Activated naive CD4-positive, alpha-beta T cell (primary cell): ENCODE measurements at places on chromosomes 7 and 10.

GRCh38 chr7:21965291-21965690 lies 19.6 kb upstream of the CDCA7L start:
- no peak for DNase-seq

GRCh38 chr7:13099154-13099795 lies 411.8 kb downstream of the ARL4A start:
- no peak for DNase-seq

DNA sequence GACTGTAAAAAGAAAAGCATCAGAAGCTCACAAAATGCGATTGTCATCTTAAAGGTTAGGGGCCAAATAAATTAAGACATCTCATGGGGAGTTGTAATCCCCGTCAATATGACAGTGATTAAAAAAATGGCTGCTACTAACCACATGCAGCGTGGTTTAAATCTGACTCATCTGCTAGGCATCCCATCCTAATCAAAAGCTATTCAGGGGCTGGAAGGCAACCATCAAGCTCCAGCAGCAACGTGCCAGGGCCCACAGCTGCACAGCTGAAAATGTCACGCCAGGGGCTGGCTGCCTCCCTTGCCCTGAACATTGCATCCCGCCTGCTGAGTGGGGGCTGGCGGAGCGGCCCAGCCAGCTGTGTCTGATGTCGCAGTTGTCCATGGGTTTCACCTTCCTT lies 66.3 kb upstream of the FRMD4A start:
- DNase-seq: no peak

DNA sequence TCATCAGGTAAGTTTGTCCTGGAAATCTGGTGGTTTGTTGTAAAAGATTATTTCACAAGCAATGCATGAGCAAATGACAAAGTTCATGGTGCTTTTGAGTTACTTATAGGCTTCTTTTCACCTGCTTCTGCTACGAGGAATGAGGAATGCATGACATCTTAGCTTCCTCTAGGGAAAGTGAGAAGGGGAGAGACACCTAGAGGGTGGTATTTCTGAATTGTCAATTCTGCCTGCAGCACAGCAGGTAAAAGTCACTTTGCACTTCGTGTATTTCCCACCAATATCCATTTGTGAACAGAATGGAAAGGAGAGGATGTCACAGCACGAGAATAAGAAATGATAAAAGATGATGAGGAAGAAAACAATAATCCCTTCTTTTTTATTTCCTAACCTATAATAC lies 153.4 kb upstream of the FEZF1 start:
- DNase-seq: no peak

DNA sequence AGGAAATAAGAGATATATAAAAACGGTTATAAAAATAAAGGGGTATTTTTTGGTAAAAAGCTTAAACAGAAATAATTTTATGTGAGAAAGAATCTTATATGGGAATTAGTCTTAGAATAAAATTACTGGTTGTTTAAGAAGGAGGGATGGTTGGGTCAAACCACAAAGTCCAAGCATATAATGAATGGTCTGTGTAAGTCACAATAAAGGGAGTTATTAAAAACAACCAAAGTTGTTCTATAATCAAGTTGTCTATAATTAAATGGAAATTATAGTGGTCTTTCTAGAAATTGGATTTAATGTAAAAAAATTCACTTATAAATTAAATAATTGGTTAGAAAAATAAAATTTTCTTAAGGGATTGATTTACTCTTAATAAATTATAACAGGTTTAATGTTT lies 304.8 kb downstream of the POM121L12 start:
- no peak for DNase-seq

DNA sequence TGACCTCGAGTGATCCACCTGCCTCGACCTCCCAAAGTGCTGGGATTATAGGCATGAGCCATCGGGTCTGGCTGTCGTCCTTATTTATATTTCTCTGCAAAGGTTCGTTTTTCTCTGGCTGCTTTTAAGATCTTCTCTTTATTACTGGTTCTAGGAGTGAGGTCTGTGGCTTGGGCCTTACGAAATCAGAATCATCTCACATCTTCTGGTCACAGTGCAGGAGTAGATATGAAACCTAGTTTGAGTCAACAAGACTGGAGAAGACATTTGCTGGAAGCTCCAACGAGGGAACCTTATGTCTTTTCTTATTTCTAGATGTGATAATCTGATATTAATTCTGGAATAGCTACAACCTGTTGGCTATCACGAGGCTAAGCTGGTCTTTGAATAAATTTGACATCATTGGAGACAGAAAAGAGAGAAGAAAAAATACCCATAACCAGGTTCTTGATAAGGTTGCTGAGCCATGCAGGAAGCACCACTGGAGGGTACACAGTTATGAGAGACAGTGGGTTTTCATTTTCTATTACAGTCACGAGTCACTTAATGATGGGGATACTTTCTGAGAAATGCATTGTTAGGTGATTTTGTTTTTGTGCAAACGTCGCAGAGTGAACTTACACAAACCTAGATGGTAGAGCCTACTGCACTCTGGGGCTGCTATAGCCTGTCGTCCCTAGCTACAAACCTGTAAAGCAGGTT lies 25.6 kb upstream of the IL15RA start:
- no peak for DNase-seq

GRCh38 chr7:113562242-113562641 lies 356.6 kb downstream of the PPP1R3A start:
- no peak for DNase-seq

DNA sequence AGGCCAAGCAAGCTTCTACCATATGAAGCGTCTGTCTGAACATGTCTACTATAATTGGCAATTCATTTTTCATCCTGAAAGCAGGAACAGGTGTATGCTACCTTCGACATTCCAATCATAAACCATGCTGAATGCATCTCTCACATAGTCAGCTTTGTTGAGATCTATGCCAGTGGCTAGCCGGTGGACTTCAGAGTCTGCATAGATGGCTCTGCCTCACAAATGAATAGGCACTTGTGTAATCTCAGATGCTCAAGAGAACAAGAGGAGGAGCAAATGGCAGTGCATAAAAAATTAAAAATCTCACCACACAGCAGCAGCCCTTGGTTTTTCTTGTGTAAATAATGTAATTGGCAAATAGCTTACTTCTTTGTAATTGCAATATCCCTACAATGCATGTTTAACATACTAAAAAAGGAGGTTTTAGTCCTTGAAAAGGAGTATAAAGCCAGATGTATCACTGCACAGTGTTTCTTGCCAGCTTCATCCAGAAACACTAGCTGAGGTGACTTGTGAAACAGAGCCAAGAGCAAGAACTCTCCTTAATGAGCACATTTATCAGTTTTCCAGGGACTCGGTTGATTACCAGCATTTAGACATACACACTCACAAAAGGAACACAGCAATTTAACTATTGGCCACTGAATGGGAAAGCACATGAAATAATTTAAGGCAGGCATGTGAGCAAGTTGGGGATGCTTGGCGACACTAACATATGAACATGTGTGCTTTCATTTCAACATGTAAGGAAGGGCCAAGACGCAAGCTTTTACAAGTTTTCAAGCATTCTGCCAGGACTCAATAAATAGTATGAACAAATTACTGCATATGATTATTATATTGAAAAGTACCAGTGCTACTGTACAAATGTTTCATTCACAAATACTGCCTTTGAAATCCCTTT lies 249.9 kb upstream of the PLXNA4 start:
- DNase-seq: no peak

GRCh38 chr10:86489071-86489810 lies 32.4 kb downstream of the WAPL start:
- DNase-seq: no peak

- no peak for DNase-seq
Observed at GRCh38 chr7:139393621-139394211, 34.0 kb downstream of the LUC7L2 start.

DNA sequence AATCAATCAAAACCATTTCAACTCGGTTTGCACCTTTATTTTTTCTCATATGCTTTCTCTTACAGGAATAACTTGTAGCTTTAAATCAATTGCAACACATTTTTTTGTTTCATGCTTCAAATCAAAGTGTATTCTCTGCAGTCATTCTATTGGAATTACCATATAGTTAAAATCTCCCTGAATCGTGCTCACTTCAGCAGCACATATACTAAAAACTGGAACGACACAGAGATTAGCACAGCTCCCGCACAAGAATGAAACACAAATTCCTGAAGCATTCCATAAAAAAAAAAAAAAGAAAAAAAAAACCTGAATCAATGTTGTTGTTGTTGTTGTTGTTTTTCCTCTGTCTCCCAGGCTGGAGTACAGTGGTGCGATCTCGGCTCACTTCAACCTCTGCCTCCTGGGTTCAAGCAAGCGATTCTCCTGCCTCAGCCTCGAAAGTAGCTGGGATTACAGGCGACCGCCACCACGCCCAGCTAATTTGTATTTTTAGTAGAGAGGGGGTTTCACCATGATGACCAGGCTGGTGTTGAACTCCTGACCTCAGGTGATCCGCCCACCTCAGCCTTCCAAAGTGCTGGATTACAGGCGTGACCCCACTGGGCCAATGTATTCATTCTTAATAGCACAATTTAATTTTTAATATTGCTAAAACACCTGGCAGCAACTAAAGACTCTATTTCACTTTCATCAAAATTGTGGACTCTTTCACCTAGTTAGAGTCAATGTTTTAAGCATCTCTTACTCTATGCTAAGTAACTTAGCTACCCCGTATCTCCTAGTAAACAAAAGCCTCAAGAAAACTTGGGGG lies 26.3 kb downstream of the ANKRD61 start:
- DNase-seq: no peak

DNA sequence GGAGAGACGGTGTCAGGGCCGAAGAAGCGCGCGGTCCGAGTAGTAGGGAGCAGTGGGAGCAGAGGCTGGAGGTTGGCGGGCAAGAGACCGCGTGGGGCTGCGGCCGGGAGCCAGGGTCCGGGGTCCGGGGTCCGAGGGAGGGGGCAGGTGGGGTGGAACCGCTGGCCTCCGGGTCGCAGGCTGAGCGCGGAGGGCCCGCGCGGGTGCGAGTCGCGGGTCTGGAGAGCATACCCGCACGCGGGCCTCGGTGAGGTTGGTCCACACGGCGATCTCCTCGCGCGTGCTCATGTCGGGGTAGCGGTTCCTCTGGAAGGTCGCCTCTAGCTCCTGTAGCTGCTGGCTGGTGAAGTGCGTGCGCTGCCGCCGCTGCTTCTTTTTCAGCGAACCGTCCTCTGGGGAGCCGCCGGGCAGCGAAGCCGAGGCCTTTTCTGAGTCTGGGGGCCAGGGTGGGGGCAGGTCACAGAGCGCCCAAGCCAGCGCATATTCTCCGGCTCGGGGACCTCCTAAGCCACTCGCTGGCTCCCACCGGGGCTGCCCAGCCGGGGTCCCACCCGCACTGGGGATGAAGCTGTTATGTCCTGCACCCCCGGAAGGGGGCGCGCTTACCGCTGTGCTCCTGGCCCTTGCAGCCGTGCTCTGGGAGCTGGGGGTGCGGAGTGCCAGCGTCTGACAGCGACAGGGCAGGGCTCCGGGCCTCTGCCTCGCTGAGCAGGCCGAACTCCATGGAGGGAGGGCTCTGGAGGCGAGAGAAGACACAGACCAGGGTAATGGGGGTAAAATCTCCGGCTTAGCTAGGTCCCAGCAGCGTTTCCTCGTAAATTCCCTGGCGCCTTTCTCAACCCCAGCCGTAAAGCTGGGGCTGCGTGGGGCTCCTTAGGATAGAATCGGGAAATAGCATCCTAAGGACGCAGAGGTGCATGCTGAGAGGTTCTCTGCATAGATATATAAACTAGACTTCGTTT lies 5.5 kb downstream of the ELOVL3 start:
- DNase-seq: peak; percentile 37

GRCh38 chr7:124269774-124270173 lies 236.9 kb upstream of the TMEM229A start:
- no peak for DNase-seq

DNA sequence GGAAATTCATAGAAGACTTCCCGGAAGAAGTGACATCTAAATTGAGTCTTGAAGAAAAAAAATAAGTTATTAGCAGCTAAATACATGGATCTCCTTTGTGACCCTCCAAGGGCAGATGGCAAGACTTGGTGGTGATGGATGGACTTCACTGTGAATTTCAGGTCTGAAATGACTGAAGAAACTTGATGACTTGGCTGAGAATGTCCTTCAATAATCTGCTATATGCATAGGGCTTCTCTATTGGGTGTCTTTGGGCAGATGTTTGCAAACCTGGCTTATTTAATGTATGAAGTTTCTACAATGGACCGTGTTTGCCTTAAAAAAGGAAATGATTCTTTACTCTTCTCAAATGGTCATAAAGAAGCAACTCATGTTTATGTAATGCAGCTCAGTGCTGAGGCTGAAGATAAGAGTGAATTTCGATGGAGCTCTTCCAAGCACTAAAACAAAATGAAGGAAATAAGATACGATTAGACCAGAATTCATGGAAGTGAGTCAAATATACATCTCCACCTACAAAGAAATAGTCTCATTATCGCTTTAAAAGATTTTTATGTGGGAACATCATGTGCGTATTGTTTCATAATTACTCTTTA lies 116.6 kb upstream of the WDR11 start:
- DNase-seq: no peak

DNA sequence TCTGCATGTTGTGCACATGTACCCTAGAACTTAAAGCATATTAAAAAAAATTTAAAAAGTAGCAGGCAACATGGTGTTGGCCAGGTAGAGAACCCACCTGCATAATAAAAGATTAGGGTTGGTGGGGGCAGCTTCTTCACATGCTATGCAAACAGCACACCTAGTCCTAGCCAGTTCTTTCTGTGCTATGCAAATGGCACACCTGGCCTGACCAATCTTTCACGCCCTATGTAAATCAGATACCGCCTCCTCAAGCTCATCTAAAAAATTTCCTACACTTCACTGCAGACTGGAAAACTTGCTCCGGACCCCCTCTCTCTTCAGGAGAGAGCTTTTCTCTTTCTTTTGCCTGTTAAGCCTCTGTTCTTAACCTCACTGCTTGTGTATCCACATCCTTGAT lies 14.5 kb upstream of the PIP start:
- DNase-seq: no peak

DNA sequence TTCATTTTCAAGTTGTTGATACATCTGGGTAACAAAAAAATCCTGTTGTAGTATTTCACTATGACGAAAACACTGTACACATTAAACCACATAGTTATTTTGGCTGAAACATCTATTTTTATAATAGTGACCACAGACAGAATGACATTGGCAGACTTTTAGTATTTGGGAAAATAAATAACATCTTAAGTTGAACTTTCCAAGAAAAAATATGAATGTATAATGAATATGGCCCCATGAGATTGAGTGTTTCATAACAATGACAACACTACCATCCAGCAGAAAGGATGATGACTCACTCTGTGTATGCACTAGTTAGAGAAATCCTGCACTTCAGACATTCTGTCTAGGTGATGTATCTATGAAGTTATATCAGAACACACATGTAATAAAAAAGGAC lies 118.1 kb downstream of the SEMA3D start:
- no peak for DNase-seq

GRCh38 chr10:101067356-101068083 lies 5.7 kb downstream of the KAZALD1 start:
- DNase-seq: peak; percentile 32
